ENCODE measurements at places on chromosomes 13 and 19. TPM values are rescaled to one million over a fixed set of nuclear protein-coding genes. Genes with fewer than 3 reads are reported as not detected.
A peak's percentile ranks its signal among the peaks of the same experiment; 100 is the strongest.

PRODH2 gene
- total RNA-seq: not detected

ZNF728 gene
- not detected for total RNA-seq

- DNase-seq: no peak
Measured at GRCh38 chr13:97448503-97449251, 14.7 kb downstream of the RAP2A start.

- DNase-seq: peak; percentile 69
Measured at GRCh38 chr19:15264061-15264932, 32.0 kb upstream of the EPHX3 start.

GRCh38 chr19:49533551-49534488, 6.0 kb downstream of the RCN3 start:
- DNase-seq: peak; percentile 86

- peak; percentile 61 for DNase-seq
Measured at GRCh38 chr19:13872695-13873389, 4.1 kb upstream of the NANOS3 start.

All from activated CD8-positive, alpha-beta memory T cell treated with anti-CD3 and anti-CD28 coated beads, Interleukin-2, amount 10 ng/mL, durations not matched to agents 7 days and 5 days (primary cell).